Activated CD4-positive, CD25-positive, alpha-beta regulatory T cell treated with anti-CD3 and anti-CD28 coated beads, Interleukin-2, amount 50 U/mL, for 24 hours (primary cell): ENCODE measurements at places on chromosomes 1 and 21.

- peak; percentile 59 for ATAC-seq
These were observed at the start of gene WNT4 for GRCh38 chr1:22143065-22144033. WNT4 (minus strand) TSS chr1:22143097; CDS start chr1:22142922, 175 bp downstream.

GRCh38 chr1:40955266-40955665, 24.2 kb upstream of the CTPS1 start:
- ATAC-seq, result no peak

DNA sequence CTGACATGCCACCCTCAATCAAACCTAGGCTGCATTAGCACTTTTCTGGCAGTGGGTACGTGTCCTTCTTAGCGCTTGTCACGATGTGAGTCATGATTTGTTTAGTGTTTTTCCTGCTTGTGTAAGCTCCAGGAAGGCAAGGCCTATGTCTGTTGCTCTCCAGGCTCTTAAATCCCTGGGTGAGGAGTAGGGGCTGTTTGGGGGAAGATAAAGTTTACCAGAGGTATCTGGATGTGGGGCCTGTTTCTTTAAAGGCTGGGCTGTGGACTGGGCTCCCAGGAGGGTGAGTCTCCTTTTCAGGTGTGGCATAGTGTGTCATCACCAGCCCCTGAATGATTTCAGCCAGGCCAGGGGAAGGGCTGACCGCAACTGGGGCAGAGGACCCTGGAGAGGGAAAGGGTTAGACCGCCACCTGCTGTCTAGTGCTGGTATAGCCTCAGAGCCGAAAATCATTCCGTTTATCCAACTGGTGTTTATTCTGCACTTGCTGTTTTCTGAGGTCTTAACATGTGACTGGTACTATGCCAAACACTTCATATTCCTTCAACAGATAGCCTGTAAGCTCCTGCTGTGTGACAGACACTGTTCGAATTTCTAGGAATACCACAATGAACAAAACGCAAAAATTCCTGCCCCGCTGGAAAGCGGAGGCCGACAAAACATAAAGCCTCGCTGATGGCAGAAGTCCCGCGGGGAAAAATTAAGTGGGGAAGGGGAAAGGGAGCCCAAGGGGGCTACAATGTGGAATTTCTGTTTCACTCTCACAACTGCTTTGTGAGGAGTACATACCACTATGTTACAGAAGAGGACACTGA, 9.7 kb downstream of the SERINC2 start:
- peak; percentile 78 for ATAC-seq

DNA sequence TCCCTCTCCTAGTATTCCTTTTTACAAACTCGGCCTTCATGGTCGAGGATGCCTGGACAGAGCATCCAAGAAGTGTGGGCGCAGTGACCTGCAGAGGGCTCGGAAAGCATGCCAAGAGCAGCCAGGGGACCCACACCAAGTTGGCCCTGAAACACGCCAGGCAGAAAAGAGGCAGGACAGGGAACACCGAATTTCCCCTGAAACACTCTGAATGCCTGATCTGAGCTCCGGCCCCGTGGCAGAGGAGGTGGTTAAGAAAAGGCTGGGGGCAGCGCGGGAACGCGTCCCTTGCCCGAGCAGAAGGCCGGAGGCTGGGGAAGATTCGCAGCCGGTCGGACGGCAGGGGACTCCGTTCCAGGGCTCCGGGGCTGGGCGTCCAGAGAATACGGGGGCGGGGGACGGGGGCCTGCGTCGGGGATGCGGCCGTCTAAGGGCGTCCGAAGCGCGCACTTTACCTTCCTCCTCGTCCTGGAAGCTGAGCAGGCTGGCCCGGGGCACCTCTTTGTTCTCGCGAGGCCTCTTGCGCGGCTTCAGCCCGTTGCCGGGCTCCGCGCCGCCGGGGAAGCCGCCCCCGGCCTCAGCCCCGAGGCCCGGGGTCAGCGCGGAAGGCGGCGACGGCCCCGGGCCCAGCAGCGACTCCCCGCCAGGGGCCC, 558 bp downstream of the PAXBP1 start:
- ATAC-seq, result peak; percentile 27

DNA sequence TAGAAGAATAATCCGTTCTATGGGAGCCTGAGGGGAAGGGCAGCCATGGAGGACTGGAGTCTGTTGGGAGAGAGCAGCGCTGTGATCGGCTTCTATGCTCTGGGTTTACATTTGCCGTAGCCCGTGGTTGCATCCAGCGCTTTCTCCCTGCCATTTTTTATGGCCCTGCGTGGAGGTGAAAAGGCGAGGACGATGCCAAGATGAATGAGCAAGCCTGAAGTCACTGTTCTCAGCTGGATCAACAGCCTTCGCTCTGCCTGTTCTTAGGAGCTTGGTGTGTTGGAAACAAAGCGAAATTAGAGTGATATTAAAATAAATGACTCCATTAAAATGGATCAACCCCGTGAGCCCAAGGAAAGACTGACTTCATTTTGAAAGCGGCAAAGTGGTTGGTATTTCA, 120.2 kb downstream of the KCNJ6 start:
- ATAC-seq, result no peak

DNA sequence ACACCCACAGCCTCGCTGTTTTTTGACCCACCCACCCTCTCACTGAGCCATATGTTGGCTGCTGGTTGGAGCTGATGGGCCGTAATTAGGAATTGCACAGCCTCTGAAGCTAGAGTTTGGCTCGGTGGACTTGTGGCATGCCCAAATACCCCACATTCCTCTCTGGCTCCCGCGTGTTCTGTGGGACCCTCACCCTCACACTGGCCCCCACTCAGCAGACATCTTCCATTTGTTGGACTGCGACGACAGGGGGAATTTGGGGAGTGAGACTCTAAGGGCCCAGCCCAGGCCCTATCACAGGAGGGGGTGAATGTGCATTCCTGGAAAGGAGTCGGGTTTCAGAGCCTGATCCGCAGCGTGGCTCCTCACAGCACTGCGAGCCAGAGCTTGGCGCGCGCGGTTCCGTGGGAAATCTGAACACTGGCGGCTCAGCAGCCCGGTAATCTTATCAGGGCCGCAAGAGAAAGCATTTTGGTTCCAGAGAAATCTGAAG, 5.2 kb downstream of the RCSD1 start:
- ATAC-seq, result no peak

DNA sequence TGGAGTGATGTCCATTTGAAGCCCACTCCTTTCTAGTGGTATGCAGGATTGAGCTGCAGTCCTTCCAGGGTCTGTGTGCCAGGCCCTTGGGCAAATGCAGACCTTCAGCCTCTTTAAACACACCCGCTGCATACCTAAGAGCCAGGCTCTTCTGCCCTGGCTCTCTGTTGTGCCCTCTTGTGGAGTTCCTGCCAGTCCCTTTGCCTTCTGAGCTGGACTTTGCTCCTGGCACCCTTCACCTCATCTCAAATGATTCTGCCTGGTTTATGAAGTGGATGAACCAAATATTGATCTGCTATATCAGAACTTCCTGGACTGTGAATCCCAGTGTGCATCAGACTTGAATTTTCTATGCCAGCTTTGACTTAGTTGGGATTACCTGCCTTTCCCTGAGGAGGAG, 158.8 kb downstream of the URB2 start:
- ATAC-seq, result no peak

DNA sequence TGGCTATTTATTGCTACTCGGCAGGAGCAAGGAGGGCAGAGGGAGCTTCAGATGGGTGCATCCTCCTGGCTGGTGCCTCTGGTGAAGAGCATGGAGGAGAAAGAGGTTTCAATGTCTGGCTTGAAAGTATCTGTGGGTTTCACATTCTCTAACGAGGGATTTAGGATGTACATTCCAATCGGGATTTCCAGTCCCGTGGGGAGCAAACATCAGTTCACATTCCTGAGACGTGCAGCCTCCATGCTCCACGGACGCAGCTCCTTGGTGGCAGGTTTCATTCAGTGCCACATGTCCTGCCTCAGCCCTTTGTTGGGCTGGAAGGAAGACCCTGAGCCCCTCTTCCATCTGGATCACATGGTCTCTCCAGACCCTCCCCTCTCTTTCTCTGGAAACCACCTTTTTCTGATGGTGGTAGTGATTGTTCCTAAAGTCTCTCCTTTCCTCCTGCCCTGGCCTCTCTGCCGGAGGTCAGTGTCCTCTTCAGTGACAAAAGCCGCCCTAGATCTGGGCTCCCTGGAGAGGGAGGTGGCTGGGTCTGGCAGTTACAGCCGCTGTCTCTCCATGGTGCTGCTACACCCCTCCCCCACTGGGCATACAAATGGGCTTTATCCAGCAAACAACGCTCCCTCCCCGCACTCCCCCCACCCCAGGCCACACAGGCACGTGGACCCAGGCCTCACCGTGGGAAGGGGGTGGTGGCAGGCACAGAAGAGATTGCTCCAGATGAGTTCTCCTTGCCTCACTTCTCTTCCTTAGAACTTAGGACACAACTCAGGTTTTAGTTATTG, 826 bp upstream of the CA14 start:
- no peak for ATAC-seq

DNA sequence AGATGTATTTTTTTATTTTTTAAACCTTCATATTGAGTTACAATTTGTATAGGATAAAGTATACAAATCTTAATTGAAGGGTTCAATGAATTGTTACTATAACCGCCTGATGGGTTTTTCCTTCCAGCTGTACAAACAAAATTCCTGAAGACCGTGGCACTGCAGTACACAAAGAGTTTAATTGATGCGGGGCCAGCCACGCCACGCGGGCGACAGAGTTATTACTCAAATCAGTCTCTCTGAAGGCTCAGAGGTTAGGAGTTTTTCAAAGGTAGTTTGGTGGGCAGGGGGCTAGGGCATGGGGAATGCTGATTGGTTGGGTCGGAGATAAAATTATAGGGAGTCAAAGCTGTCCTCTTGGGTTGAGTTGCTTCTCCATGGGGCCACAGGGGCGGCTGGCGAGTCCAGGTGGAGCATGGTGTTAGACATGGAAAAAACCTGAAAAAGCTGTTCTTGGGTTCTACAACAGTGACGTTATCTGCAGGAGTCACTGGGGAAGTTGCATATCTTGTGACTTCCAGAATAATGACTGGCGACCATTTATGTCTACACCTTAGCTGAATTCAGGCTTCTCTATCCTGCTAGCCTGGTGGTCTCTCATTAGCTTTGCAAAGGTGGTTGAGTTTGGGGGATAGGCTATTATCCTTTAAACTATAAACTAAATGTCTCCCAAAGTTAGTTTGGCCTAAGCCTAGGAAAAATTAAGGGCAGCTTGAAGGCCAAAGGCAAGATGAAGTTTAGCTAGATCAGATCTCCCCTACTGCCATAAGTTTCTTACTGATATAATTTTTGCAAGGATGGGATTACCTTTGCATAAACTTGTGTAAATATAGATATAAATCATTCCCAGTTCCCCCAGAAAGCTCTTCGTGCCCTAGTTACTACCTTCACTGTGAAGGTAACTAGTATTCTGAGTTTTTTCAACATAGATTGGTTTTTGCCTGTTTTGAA, 13.0 kb upstream of the TMEM9 start:
- no peak for ATAC-seq

GRCh38 chr1:247528812-247529474, 7.3 kb downstream of the OR2C3 start:
- no peak for ATAC-seq

DNA sequence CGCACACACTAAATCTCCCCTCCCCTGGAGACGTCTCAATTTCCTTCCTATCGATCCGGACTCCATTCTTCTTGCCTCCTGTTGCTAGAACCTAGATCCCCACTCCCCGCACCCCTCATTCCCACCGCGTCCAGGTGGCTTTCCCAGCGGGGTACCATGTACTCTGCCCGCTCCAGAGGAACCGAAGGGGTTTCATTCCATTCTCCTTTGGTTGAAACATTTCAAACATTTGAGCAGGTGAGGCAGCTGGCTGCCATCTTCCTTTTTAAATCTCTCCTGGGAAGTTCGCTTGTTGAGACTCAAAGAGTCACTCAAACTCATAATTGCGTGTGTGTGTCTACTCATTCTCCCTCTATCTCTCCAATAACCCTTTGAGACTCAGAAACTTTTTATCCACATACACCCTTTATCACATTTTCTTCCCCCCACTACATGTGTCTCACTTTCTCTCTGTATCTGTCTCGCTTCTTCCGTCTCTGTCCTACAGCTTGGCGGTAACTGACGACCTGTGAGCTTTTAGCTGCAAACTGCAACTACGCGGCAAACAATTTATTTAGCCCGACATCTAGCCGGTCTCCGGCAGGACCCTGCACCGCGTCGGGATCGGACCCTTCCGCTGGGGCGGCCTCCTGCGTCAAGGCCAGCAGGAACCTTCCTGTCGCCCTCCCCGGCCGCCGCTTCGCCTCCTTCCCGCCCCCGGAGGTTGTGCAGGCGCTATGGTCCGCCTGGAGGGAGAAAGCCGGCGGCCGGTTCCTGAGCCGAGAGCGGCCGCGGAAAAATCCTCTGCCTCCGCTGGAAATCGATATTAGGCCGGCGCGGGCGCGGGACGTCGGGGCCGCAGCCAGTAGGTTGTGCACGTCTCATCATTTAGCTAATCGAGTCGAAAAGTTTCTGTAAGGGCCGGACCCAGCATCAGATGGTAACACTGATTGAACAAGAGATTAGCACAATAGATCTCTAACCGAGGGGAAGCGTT, 3.0 kb upstream of the FOXD3 start:
- ATAC-seq, result no peak

DNA sequence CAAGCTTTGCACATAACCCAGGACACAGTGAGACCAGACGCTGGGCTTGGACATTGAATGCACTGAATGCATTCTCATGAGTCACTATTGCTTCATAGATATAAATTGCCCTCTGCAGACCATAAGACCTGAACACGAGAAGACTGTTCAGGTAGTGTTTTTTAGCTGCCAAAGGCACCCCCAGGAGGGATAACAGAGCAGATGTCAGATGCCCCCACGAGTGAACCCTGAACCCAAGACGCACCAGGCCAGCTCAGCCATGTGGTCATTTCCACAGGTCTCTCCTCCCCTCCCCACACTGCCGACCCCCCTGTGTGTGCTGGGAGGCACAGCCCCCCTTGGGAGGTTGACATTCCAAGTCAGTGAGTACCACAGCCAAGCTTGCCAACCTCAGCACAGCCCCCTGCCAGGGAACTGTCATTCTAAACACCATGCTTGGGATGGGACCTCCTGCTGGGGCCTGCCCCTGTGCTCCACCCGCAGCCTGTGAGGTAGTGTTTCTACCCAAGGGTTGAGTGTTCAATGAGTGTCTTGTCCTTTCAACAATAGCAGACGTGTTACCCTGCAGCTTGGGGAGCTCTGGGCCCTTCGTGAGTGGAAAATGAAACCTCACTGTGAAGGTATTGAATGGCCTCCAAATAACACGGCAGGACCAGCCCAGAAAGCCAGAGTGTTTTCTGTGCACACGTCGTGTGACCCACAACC, 68.2 kb downstream of the PSMG1 start:
- no peak for ATAC-seq

- ATAC-seq, result no peak
These were observed 67.5 kb upstream of the CLDN14 start for GRCh38 chr21:36547464-36547863.
